Stimulated activated CD8-positive, alpha-beta memory T cell treated with anti-CD3 and anti-CD28 coated beads, Interleukin-4, amount 100 ng/mL, for 24 hours (primary cell): ENCODE measurements at places on chromosomes 3 and 15.

DNA sequence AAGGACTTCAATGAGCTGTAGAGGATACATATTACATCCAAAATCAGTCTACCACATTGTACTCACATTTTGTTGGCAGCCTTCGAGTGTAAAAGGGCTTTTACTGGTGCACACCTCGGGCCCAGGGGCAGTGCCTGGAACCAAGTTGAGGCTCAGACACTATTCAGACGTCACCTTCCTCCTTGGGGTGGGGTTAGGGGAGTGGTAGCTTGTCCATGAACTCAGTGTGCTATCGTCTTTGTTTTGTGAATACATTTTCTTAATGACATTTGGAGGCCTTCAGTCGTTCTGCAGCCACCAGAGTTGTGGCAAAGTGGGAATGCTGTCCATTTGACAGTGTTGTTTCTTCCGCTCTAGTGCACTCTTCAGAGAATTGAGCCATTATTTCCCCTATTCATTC is 114.2 kb downstream of the PGPEP1L start:
- DNase-seq = no peak

DNA sequence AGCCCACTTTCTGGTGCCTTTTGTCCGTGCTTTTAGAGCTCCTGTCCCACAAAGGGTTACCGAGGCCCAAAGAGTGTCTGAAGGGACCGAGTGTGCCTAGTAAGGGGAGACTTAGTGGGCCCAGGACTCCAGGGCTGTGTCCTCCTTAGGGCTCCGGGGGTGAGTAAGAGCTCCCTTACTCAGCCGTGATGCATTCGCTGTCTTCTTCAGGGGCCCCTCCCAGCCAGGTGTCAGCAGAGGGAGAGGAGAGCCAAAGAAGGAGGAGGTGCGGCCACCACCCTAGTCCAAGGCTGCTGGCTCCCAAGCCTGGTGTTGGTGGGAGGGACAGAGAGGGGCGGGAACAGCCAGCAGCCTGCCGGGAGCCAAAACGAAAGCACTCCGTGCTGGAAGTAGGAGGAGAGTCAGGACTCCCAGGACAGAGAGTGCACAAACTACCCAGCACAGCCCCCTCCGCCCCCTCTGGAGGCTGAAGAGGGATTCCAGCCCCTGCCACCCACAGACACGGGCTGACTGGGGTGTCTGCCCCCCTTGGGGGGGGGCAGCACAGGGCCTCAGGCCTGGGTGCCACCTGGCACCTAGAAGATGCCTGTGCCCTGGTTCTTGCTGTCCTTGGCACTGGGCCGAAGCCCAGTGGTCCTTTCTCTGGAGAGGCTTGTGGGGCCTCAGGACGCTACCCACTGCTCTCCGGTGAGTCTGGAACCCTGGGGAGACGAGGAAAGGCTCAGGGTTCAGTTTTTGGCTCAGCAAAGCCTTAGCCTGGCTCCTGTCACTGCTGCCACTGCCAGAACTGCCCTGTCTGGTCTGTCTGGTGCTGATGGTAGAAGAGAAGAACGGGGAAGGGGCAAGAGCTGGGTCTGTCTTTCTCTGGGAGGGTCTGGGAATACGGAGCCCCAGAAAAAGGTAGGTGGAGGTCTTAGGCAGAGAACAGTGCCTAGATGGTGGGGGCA is at the start of gene IL17RC:
Gene IL17RC (plus strand): TSS at position 365 of the 947 bp plus-strand sequence. CDS start 218 bp downstream, at position 583.
- peak; percentile 30 for DNase-seq

- DNase-seq = no peak
Measured at GRCh38 chr3:98185180-98185579, 18.7 kb downstream of the OR5H15 start.

- DNase-seq = no peak
Measured at GRCh38 chr15:83721981-83722380, 68.1 kb downstream of the ADAMTSL3 start.
